ENCODE measurements at places on chromosomes 13 and 19.
A peak's percentile ranks its signal among the peaks of the same experiment; 100 is the strongest.

- peak; percentile 44 for DNase-seq
Measured at GRCh38 chr13:113598481-113598880, 13.9 kb downstream of the TFDP1 start.

DNA sequence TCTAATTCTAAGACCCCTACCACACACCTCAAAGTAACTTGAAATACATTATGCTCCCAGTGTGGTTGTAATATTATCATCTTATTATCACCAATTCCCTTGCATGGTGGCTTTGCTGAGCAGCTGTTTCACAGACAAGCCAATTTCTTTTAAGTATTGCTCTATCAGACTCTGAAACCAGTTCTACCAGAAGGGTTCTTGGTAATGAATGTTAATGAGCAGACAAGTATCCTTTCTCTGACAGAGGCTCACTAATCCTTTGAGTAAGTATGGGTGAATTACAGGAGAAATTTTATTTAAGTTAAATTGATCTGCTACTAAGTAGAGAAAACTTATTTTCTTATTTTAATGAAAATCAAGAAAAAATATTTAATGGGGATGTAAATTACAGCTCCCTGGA is 326.0 kb downstream of the GPC6 start:
- no peak for DNase-seq

GRCh38 chr13:33512880-33513554 is 227.5 kb upstream of the STARD13 start:
- DNase-seq: no peak

- no peak for DNase-seq
Measured at GRCh38 chr13:82758044-82758443, 1124.2 kb downstream of the SLITRK1 start.

DNA sequence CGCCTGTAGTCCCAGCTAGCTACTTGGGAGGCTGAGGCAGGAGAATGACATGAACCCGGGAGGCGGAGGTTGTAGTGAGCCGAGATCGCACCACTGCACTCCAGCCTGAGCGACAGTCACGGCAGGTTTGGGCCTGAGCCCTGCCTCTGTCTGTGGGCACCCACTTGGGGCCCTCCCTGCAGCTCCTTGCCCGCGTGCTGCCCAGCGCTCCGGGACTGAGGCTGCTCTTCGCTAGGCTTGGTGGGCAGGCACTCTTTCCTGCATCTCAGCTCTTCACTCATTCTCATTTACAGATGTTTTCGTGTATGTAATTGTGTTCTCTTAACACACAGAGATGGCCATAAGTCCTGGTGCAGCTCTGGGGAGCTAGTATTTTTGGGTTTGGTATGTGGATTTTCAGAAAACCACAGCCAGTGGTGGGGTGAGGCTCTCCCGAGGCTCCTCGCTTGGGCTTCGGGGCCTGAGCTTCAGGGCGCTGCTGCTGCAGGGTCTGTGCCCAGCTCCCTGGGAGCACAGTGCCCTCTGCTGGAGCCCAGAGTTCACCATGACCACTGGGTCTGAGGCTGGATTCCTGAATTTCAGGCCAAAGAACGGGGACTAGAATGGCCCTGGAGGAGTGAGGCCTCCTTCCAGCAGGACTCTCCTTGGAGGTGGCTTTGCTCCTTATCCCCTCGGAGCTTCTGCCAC is 15.2 kb downstream of the UPF1 start:
- peak; percentile 89 for DNase-seq

- DNase-seq: no peak
Measured at GRCh38 chr13:95801825-95802224, 124.9 kb downstream of the DNAJC3 start.

GRCh38 chr13:98200211-98200878 is 23.3 kb upstream of the RNF113B start:
- no peak for DNase-seq

DNA sequence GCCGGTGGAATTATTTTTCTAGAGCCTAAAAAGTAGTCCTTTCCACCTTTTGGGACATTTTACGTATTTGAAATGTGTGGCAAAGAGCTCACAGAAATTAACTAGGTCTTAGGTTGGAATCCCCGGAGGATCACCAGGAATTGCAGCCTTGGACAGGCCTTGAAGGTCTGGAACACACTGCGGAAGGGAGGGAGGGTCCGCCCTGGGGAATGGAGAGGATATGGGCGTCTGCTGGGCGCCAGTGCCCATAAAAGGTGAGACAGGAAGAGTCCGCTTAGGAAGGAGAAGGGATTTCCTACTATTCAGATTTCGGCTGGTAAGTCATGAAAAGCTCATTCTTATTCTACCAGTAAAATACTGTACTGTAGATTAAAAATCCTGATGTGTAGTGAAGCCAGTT is 111.9 kb downstream of the COL4A2 start:
- peak; percentile 44 for DNase-seq

DNA sequence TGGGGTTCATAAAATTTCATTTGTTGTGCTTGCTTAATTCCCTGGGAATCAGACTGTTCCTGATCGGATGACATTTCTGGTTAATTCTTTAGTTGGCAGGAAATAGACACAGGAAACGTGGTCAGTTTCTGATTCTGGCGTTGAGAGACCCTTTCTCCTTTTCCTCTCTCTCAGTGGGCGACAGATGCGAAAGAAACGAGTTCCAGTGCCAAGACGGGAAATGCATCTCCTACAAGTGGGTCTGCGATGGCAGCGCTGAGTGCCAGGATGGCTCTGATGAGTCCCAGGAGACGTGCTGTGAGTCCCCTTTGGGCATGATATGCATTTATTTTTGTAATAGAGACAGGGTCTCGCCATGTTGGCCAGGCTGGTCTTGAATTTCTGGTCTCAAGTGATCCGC is 10.8 kb downstream of the LDLR start:
- DNase-seq: no peak

DNA sequence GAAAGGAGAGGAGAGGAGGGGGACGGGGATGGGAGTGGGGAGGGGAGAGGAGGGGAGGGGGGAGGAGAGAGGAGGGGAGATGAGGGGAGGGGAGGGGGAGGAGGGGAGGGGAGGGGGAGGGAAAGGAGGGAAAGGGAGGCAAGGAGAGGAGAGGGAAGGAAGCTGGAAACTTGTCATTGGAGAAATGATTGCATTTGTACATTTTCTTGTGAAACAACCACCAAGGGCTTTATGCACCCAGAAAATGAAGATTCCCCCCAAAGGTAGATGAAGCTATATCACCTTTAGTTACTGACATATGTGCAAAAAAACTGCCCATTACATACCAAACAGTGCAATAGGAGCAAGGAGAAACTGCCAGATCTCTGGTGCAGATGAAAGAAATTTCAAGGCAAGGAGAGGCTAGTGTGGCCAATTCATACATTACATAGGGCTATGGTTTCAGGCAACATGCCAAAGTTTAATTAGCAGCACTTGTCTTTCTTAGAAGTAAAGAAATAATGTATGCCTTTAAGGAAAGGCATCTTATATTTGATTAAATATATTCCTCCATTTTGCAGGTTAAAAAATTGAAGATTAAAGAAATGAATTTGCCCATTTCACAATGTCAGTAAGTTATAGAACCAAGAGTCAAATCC is 49.5 kb upstream of the STK24 start:
- DNase-seq: no peak

- DNase-seq: no peak
Measured at GRCh38 chr19:32800754-32801153, 68.8 kb downstream of the SLC7A9 start.

DNA sequence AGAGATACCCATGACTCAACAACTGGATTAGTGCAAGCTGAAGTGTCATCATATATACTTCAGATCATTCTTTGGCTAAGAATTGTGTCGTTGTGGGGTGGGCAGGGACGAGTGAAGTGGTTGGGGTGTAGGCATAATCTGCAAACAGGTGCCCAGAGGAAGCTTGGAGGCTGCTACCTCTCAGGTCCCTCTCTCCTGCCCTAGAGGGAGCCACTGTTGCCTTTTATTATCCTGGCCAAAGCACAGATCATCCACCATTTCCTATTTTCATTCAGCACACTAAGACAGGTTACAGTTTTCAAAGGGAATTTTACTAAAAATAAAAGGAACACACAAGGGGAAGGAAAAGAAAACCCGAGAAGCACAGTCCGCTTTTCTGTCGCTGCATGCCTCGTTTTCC is 126.6 kb downstream of the HS6ST3 start:
- DNase-seq: no peak

DNA sequence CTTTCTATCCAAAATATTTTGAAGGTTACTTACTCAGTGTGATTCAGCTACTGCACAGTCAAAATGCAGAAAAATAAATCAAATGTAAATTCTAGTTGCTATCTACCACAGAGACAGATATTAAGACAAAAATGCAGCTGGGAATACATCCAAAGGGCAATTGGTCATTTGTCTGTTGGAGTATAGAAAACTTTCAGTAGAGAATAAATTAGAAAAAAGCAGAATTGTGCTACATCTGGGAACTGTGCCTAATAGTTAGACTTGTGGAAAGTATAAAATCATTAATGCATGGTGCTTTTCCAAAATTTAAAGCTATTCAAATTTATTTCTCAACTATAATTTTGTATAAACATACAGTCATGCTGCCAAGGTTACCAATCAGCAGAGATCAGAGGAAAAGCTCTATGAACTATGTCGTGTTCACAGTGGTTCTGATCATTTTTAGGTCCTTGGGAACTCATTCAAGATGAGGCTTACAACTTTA is 1635.8 kb downstream of the PCDH9 start:
- DNase-seq: no peak

DNA sequence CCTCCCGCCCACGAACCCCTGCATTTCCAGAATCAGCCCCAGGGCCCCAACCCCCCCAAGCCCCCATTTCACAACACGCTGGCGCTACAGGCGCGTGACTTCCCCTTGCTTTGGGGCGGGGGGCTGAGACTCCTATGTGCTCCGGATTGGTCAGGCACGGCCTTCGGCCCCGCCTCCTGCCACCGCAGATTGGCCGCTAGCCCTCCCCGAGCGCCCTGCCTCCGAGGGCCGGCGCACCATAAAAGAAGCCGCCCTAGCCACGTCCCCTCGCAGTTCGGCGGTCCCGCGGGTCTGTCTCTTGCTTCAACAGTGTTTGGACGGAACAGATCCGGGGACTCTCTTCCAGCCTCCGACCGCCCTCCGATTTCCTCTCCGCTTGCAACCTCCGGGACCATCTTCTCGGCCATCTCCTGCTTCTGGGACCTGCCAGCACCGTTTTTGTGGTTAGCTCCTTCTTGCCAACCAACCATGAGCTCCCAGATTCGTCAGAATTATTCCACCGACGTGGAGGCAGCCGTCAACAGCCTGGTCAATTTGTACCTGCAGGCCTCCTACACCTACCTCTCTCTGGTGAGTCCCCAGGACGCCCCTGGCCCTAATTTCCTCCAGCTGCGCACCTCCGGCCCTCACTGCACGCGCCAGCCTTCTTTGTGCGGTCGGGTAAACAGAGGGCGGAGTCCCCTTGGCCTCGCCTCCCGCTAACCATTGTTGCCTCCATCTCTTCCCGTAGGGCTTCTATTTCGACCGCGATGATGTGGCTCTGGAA is at the start of gene FTL:
Gene FTL, plus strand, starts transcription at position 270 of the 766 bp plus-strand sequence. Its CDS starts 199 bp downstream, at position 469.
- DNase-seq: peak; percentile 99

DNA sequence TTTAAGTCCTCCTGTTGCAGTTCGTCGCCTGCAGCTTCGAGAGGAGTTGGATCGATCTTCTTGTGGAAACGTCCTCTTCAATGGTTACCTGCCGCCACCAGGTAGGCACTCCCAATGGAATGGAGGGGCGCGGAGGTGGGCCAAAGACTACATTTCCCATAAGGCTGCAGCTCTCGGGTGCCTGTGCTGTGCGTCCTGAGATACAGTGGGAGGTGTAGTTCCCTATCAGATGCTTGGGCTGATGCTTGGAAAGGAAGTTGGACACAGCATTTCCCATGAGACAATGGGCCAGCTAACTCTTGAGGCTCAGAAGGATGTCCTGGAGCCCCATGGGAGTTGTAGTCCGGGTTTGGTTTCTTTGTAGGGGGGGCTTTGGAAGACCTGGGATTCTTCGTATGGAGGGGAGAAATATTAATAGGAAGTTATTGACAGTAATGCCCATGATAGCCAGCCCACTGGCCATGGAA is 1.8 kb downstream of the SHKBP1 start:
- no peak for DNase-seq

- DNase-seq: no peak
Measured at GRCh38 chr13:45850027-45850613, 1.4 kb downstream of the SIAH3 start.

DNA sequence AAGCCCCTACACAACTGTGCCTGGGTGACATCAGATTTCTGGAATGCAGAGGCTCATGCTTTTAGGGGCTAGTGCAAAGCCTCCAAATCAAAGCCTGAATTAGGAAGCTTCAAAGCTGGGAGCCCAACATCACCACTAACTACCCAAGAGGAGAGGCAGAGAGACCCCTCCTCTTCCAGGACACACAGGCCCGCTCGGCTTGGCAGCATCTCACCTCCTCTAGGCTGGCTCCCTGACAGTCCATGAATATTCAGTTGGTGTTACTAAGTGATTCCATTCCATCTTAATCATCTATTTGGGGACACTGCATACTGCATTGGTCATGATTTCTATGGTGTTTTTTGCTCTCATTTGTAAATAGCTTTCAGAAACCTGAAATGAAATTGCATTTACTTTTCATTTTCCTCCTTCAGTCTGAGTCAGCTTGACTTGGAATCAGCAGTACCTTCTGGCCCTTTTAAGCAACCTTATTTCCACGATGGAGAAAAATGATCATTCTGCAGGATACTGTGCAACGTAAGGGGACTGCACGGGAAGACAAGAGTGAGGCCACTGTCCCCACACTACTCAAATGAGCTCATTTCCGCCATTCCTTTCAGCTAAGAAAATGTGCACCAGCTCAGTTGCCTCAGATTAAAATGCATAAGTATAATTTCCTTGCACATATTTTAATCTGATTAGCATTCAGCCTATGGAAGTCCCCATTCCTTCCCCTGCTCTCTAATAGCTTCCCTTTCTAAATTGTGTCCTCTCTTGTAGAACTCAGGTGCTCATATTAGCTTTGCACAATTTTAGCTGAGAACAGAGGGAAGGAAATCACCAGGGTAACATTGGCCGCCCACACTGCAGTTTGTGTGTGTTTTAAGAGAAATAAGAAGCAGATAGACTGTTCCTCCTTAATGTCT is 219.9 kb downstream of the RFC3 start:
- DNase-seq: no peak

GRCh38 chr13:37418490-37418889 is 180.1 kb downstream of the POSTN start:
- DNase-seq: no peak

DNA sequence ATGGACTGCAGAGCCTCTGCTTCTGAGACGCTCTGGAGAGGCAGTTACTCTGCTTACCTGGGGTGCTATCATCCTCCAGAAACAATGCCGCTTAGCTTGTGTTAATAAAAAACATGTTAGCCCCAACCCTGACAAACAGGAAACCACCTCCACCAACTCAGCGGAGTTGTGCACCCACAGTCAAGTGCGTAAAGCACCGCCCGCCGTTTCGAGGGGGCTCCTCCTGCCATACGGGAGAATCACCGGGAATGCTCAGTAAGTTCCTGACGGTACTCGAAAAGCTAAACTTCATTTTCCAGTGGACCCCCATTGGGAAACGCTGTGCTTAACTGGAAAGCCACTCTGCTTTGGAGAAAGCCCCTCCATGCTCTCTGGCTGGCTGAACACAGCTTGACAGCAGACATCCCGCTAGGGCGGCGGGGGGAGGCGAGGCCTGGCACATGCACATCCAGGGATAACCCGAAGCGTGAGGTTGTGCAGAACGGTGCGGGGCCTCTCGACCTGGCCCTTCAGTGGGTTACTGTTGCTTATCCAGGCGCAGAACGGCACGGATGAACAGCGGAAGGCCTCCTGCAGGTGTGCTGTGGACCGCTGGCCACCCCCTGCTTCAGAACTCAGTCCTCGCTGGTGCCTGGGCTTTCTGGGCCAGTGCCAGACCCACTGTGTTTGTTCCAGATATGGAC is 17.1 kb downstream of the GAS6 start:
- no peak for DNase-seq
